ENCODE measurements at places on chromosomes 2 and 18.

DNA sequence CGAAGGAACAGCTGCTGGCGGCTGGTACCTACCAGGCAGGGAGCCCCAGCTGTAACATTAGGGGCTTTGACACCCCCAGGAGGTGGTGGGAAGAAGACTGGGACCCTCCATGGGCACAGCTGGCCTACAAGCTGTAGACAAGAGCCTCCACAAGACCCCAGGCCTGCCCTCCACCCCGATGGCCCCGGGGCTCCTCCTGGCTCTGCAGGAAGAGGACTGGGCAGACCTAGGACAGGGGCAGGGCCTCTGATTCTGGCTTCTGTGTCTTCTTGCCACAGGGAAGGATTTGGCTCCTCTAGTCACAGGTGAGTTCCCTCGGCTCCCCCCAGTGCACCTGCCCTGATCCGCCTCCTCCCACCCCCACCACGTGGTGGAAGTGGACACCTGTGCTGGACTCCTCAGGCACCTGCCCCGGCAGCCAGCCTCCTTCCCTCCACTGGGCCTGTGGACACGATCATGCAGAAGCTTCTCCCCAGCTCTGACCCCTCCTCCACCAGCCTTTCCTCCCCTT lies 53.4 kb upstream of the ODC1 start:
- H3K27ac ChIP-seq: no peak overlapping the region
- DNase-seq: no peak
- H3K27me3 ChIP-seq: no peaks in the 10 kb centered on the region
- peaks cover 3% of the 10 kb centered on the region for H3K4me1 ChIP-seq
- H3K4me3 ChIP-seq: no peak overlapping the region

DNA sequence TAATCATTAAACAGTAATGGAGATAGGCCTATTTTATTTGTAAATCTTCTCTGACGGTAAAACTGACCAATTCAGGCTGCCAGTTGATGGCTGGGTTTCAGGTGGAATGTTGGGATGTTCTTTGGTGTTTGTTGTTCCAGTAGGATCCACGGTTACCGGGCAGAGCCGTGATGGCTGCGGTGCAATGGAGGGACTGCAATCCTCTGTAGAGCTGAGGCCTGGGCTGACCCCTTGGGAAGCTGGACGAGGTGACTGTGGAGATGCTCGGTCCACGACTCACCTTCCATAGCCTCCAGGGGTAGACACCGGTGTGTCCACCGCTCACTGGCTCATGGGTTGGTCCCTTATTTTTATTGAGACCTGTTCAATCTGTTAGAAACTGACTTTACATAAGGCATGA lies 42.5 kb downstream of the ZNF519 start:
- H3K27ac ChIP-seq: no peak overlapping the region
- no peak for DNase-seq
- no peaks in the 10 kb centered on the region for H3K4me1 ChIP-seq
- H3K27me3 ChIP-seq: no peaks in the 10 kb centered on the region
- no peak overlapping the region for H3K4me3 ChIP-seq
- no peaks in the 10 kb centered on the region for H3K36me3 ChIP-seq

DNA sequence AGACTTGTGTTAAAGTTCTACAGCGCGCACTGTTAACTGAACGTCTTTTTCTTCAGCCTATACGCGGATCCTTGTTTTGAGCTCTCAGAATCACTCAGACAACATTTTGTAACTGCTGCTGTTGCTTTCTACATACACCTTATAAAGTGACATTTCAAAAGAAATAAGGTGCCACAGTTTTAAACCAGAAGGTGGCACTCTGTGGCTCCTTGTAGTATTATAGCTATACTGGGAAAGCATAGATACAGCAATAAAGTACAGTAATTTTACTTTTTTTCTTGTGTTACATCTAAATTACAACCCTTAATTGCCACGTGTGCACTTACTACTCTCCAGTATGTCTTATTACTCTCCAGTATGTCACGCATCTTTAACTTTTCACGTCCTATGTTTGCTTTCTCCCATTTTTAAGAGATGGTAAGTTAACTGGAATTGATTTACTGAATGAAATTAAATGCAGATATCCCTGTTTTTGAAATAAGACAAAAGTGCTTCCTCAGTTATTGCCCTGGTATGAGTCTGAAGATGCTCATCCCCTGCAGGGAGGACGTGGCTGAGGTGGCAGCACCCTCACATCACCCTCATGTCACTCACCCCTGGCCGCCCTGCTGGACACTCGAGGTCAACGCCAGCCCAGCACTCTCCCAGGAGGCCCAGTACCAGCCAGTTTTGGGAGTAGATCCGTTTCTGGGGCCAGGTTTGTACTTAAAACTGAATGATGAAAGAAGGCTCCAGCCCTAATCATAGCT lies 37.8 kb downstream of the GORASP2 start:
- H3K27me3 ChIP-seq: no peaks in the 10 kb centered on the region
- peaks cover 38% of the 10 kb centered on the region for H3K36me3 ChIP-seq
- H3K27ac ChIP-seq: no peak overlapping the region
- no peak overlapping the region for H3K4me3 ChIP-seq
- no peaks in the 10 kb centered on the region for H3K4me1 ChIP-seq

DNA sequence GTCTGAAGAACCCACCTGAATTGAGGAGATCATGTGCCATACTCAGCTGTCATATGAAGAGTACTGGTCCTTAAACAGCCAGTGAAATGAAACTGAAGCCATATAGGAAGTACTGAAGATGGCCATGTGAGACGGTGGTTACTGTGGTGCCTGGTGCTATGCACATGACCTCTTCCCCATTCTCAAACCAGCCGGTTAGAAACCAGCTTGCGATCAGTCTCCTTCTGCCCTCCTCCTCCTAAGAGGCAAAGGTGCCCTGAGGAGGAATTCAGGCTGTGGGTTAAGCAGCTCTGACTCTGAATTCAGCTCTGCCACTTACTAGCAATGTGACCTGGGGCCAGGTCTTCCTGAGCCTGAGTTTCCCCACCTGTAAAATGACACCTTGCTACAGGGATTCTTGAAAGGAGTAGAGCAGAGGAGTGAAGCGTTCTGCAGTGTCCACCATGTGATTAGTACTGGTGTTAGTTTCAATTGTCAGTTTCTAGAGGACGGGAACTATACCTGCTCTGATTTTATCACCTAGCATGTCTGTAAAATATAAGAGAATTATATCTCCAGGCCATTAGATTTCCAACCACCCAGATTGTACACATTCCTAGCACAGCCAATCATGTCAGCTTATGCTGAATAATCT lies 5.1 kb downstream of the FECH start:
- H3K4me3 ChIP-seq: no peak overlapping the region
- no peaks in the 10 kb centered on the region for H3K27me3 ChIP-seq
- DNase-seq: no peak
- H3K36me3 ChIP-seq: peaks cover 8% of the 10 kb centered on the region

- no peaks in the 10 kb centered on the region for H3K36me3 ChIP-seq
- no peak for DNase-seq
- no peaks in the 10 kb centered on the region for H3K27me3 ChIP-seq
- no peak overlapping the region for H3K4me3 ChIP-seq
- no peak overlapping the region for H3K27ac ChIP-seq
- no peaks in the 10 kb centered on the region for H3K4me1 ChIP-seq
These were observed 226.8 kb upstream of the LRRTM1 start for GRCh38 chr2:80531319-80531718.

- H3K27me3 ChIP-seq: no peaks in the 10 kb centered on the region
- no peak overlapping the region for H3K4me3 ChIP-seq
- no peaks in the 10 kb centered on the region for H3K36me3 ChIP-seq
- no peak overlapping the region for H3K27ac ChIP-seq
- no peak for DNase-seq
These were observed 61.9 kb downstream of the KLHL29 start for GRCh38 chr2:23446916-23447315.

DNA sequence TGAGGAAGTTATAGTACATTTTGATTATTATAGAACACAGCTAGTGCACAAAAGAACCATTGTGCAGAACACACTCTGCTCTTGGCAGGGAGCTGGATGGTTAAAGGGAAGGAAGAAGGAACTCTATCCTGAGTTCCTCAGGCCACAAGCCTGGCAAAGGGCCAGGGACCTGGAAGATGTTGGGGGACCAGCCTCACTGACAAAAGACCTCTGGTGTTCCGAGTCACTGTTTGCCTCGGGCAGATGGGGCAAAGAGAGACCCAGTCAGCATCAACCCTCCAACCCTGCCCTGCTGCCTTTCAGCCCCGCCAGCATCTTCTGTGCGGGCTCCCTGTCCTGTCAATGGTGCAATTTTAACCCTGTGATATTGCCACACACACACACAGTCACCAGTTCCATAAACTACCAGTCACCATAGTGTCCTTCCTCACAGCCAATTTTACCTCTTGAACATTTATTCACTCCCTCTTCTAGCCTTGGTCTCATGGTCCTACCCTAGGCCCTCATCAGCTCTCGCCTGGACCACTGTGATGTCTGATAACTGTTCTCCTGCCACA lies 21.9 kb downstream of the NEMP2 start:
- peaks cover 6% of the 10 kb centered on the region for H3K4me1 ChIP-seq
- no peak overlapping the region for H3K4me3 ChIP-seq
- H3K36me3 ChIP-seq: peaks cover 11% of the 10 kb centered on the region
- no peak for DNase-seq

DNA sequence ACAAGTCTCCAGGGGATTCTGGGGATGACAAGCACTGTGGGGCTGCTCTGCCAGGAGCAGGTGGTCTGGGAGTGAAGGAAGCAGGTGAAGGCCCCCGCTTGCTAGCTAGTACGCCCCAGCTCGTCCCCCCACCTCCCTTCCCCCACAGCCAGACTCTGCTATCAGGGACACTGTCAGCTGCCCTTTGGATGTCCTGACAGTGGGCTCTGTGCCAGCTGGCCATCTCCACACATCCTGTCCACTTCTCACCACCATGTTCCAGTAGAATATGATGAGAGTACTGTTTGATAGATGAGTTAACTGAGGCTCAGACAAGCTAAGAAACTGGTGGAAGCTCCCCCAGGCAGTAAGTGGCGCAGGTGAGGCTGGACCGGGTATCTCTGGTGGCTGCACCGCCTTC lies 276.2 kb downstream of the CELF4 start:
- no peak for DNase-seq
- H3K4me3 ChIP-seq: no peak overlapping the region
- H3K27ac ChIP-seq: no peak overlapping the region
- H3K36me3 ChIP-seq: no peaks in the 10 kb centered on the region
- no peaks in the 10 kb centered on the region for H3K27me3 ChIP-seq
- no peaks in the 10 kb centered on the region for H3K4me1 ChIP-seq

DNA sequence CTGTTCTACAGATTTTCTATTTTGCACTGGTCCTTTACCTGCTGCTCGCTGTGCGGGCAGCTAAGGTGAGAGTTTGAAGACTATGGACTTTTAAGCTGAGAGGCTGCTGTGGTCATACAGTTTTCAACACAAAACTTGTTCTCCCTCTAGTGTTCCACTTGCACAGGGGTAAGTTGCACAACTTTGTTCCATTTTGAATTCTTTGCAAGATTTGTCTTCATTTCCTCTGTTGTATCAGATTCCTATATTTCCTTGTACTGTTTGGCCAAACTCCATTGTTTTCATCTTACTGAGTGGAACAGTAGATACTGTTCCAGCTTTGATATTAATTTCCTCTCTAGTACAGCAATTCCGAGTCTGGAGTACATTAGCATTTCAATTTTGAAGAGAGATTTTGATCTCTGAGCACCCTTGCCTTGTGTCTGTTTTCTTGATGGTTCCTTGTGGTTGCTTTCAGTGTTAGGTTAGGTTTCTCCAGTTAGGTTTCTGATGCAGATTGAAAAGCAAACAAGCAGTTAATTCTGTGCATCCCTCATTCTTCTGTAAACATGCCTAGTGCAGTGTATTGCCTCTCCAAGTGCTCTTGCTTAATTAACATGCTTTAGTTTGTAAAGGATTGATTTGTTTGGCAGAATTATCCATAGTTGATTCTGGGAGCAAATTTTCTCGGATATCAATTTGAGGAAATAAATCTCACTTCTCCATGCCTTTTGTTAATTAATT lies 188.8 kb downstream of the PTPRM start:
- no peak overlapping the region for H3K27ac ChIP-seq
- H3K27me3 ChIP-seq: no peaks in the 10 kb centered on the region
- no peak for DNase-seq
- H3K4me3 ChIP-seq: no peak overlapping the region
- H3K4me1 ChIP-seq: no peaks in the 10 kb centered on the region
- H3K36me3 ChIP-seq: no peaks in the 10 kb centered on the region

- DNase-seq: no peak
- no peaks in the 10 kb centered on the region for H3K36me3 ChIP-seq
- H3K27ac ChIP-seq: no peak overlapping the region
These were observed 402.3 kb downstream of the ERBB4 start for GRCh38 chr2:212136216-212136795.

DNA sequence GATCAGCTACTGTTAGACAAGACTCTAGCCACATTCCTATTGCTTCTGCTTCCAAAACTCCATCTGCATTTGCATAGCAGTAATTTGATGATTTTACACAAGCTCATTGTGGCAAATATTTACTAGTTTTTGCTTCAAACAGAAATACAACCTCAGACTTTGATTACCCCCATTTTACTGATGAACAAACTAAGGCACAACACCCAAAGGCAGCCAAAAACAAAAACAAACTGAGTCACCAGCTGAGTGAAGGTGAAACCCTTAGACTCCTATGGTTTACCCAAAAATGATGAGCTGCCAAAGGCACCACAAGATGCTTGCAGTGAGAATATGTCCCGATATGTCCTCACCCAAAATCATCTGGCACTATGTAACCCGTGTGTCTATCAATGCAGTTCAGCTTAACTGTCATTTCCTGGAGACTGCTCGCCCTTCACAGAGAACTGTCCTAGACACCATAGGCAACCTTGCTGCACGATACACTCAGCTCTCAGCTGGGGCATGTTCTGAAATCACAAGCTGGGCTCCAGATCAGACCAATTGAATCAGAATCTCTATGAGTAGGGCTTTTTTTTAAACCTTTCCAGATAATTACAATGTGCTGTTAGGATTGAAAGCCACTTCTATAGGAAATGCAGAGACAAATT lies 4.1 kb upstream of the EVA1A start:
- H3K4me1 ChIP-seq: peaks cover 6% of the 10 kb centered on the region
- no peaks in the 10 kb centered on the region for H3K36me3 ChIP-seq
- no peak overlapping the region for H3K27ac ChIP-seq
- H3K4me3 ChIP-seq: no peak overlapping the region
- no peak for DNase-seq

DNA sequence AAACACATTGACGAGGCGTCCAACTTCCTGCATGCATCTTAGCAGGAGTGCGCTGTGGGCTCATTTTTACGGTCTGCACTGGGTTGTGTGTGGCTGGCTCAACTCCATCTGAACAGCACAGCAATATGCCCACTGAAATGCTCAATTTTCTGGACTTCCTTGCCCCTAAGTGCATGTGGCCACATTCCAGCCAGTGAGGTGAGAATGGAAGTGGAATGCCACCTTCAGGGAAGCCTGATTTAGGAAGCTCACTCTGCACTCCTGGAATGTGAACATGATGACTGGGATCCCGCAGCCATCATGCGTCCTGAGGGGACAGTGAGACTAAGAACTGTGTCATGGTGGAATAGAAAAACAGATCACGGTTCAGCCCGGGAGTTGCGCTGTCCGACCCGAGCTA lies 76.2 kb downstream of the PSMG2 start:
- no peaks in the 10 kb centered on the region for H3K4me1 ChIP-seq
- no peak for DNase-seq
- no peak overlapping the region for H3K27ac ChIP-seq
- H3K4me3 ChIP-seq: no peak overlapping the region
- no peaks in the 10 kb centered on the region for H3K36me3 ChIP-seq
